ENCODE measurements at places on chromosomes 1 and 21.

DNA sequence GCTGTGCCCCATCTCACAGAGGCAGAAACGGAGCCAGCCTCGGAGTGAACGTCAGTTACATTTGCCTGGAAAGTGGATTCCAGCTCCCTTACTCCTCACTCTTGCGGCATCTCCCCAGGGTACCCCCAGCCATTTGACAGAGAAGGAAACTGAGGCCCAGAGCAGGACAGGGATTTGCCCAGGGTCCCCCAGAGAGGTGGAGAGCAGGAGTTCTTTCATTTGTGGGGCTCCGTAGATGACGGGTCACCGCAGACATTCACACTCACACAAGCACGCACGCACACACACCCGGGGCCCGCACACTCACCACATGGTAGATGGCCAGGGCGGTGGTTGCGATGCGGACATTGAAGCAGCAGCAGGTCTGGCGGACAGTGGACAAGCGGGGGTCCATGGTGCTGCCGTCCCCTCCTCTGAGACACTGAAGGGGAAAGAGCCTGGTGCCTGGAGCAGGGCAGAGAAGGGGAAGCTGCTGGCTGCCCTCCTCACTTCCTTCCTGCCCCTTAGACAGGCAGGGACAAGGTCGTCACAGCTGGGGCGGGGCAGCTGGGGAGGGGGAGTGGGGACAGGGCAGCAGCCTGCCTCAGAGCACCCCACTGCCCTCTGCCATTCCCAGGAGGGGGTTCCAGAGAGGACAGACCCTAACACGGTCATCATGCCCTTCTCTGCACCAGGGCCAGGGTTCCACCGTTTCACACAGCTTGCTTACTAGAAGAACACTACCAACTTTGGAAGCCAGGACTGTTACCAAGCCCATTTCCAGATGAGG lies at the start of gene LAPTM5:
LAPTM5 (minus strand) TSS at position 423 of the 769 bp plus-strand sequence; CDS start at position 394, 29 bp downstream.
- no peak for DNase-seq

DNA sequence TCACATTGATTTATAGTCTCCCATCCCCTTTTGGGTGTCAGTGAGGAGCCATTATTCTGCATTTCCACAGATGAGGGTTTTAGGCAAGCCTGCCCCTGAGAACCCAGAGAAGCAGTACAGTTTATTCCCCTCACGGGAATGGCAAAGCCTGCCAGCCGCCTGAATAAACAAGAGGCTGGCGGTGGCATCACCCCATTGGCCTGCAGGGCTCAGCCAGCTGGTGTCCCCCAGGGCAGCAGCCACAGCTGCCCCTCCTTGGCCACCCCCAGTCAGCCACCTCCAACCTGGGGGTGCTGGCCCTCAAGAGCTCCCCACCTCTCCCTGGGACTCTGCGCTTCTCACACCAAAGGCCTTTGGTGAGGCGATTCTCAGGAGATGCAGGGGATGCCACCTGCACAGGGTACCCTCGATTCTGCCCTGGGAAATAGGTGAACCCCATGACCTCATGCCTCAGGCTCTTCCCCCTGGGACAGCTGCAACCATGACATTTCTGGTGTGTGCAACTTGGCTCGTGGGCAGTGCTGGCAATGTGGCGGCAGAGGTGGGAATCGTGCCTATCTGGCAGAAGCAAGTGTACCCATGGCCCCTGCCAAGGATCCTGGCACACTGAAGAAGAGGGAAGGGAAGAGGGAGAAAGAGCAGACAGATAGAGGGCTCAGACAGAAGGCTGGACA lies 14.0 kb downstream of the OLFML2B start:
- DNase-seq, result no peak

DNA sequence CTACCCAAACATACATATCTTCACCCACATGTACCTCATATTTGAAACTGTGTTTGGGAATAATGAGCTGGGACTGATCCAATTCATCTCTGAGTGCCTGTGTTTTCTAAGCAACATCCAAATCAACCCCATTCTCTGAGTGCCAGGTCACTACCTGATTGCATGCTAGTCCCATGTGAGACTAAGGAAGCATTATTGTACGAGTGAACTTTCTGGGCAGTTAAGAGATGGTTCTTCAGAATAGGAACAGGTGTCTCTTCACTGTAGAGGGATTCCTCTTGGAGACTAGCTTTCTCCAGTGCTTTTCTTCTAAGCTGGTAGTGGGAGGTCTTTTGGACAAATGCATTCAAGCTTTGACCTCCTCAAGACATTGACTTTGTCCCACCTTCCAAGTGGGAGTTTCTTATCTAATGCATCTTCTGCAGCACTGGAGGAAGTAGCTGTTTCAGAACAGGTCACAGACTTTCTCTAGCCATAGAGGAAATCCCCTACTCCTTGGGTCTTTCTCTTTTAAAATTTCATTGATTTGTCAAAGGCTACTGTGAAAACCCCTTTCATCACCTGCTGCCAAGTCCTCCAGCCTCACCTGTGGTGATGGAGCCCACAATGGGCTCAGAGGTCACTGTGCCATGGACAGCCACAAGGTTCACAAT lies 172.0 kb upstream of the KIAA0040 start:
- no peak for DNase-seq

GRCh38 chr1:205382561-205382960 lies 25.8 kb upstream of the KLHDC8A start:
- no peak for DNase-seq

DNA sequence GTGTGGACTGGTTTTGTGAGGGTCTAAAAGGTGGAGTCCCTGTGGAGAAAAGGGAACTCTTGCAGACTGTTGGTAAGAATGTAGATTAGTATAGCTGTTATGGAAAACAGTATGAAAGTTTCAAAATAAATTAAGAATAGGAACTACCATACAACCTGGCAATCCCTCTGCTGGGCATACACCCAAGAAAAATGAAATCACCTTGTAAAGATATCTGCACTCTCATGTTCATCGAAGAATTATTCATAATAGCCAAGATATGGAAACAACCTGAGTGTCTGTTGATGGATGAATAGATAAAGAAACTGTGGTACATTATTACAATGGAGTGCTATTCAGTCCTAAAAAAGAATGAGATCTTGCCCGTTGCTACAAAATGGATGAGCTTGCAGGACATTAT lies 109.6 kb downstream of the TBX19 start:
- DNase-seq, result no peak

DNA sequence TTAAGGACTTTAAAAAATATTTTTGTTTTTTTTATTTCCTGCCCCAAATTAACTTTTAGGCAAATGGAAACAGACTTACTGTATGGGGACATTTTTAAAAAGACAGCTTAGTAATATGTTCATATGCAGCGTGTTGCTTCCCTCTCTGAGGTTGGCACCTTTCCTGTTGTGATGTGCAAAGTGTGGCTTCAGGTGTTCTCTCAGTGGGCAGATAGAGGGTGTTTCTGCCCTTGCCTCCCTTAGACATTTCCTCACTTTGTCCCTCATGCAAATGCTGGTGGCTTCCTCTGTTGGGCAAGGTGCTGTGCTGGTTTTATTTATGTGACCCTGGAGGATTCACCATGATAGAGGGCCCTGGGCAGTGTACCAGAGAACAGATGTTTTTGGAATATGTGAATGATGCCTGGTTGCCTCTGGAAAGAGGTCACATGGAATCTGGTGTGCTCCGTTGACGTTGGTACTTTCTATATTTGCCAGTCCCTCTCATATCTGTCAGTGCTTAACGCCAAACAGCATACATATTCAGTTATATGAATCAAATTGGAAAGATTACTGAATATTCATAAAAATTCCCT lies 123.5 kb downstream of the PATJ start:
- DNase-seq, result no peak

GRCh38 chr1:29290414-29290985 lies 54.2 kb downstream of the PTPRU start:
- DNase-seq, result no peak

DNA sequence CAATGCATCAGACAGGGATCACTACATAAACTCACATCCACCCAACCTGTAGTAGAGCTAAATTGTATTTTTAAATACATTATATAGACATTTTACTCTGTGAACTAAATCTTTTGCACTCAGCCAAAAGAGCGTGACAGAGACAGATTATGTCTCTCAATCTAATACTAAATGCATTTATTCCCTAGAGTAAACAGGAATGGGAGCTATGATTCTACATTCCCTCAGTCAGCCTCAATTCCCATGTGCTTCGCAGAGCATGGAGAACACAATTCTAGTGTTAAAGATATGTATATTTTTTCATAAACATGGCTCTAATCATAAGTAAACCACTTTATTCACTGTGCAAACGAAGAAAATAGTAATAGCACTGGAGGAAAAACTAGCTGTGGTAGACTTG lies 16.5 kb downstream of the PIGK start:
- DNase-seq, result no peak

DNA sequence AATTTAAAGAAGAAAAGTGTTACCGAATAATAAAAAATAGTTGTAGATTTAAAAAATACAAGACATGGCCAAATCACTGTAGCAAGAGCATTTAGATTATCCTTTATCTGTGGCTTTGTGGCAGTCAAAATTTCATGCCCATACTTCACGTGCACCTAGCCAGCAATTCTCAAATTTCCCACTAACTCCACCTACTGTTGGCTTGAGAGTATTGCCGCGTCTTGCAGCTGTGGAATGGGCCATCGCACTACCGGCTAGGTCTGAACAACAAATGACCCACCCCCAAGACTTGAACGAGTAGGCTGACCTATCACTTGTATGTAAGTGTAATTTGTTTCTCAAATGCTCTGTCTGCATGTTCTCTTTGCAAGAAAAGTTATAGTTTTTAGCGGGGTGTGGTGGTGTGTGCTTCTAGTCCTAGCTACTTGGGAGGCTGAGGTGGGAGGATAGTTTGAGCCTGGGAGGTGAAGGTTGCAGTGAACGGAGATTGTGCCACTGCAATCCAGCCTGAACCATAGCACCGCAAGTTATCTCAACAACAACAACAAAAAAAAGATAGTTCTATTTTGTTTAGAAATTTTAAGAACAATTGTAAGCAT lies 4.1 kb downstream of the KRTAP13-4 start:
- no peak for DNase-seq

- no peak for DNase-seq
These were observed 618 bp downstream of the CLCC1 start for GRCh38 chr1:108962681-108963051.

GRCh38 chr1:156476501-156477298 lies 23.9 kb downstream of the MEF2D start:
- no peak for DNase-seq

- no peak for DNase-seq
These were observed 30.7 kb downstream of the SHISAL2A start for GRCh38 chr1:52663716-52664115.

GRCh38 chr1:103917795-103918194 lies 168.1 kb downstream of the AMY1C start:
- no peak for DNase-seq

- no peak for DNase-seq
These were observed 568.4 kb downstream of the PLA2G4A start for GRCh38 chr1:187396929-187397796.

GRCh38 chr1:55870106-55870505 lies 654.9 kb upstream of the USP24 start:
- no peak for DNase-seq

- DNase-seq, result no peak
These were observed 125.1 kb downstream of the BARHL2 start for GRCh38 chr1:90591970-90592356.

DNA sequence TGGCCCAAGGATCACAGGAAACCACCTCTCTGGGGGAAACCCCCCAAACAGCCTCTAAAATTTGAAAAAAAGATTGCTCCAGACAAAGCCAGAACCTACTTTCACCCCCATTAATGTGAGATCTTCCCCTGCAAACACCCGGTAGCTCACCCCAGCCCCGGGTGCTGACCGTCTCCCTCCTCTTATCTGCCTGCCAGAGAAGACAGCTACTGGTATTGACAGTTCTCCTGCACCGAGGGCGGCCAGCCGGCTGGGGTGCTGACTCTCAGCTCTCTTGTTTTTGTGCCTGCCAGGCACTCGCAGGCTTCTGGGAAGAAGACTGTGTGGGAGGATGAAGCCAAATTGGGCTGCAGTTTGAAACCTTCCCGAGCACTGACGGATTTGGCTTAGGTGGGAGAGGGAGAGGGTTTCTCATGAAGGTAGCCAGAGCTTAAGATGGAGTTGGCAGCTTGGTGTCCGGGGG lies 48.2 kb downstream of the RASSF5 start:
- DNase-seq, result no peak

- DNase-seq, result no peak
These were observed 9.6 kb downstream of the CCDC185 start for GRCh38 chr1:223402790-223403142.

GRCh38 chr1:230459465-230459864 lies 33.3 kb upstream of the PGBD5 start:
- no peak for DNase-seq

GRCh38 chr1:109794319-109795132 lies 30.8 kb upstream of the EPS8L3 start:
- DNase-seq, result no peak

- no peak for DNase-seq
These were observed 24.3 kb upstream of the CITED4 start for GRCh38 chr1:40886318-40887011.

GRCh38 chr1:45623972-45624371 lies at the start of gene CCDC17:
Gene CCDC17, minus strand, starts transcription at chr1:45624054. Its CDS starts 145 bp downstream, at chr1:45623909.
- DNase-seq, result no peak

DNA sequence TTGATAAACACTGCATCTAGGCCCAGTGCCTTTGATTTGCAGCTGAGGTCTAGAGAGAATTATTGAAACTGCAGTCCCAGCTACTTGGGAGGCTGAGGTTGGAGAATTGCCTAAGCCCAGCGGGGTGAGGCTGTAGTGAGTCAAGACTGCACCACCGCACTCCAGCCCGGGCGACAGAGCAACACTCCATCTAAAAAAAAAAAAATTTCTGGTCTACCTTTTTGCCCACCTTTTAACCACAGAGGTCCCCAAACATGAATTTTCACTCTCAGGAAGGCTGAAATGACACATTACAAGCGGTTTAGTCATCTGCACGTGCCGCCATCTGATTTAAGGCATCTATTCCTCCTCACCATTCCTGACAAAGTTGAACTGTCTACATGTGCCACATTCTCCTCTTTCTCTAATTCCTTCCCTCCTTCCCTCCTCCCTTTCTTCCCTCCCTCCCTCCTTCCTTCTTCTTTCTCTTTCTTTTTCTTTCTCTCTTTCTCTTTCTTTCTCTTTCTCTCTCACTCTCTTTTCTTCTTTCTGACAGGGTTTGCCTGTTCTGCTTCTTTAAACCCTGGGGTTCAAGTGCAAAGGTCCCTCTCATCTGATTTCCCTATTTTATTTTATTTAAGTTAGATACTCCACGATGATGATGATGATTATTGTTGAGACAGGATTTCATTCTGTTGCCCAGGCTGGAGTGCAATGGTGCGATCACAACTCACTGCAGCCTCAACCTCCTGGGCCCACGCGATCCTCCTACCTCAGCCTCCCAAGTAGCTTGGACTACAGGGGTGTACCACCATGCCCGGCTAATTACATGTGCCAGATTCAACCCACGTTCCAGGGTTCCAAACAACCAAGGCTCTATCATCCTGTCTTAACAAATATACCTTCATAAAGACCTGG lies 3.0 kb upstream of the SOD1 start:
- no peak for DNase-seq

Measured in stimulated activated CD4-positive, alpha-beta T cell treated with anti-CD3 and anti-CD28 coated beads, Interleukin-1b, Interleukin-23, amount 100 ng/mL, for 1 hour (primary cell).